ENCODE measurements at places on chromosomes 7 and 10.

GRCh38 chr7:13069841-13070240 lies 382.4 kb downstream of the ARL4A start:
- DNase-seq = no peak

GRCh38 chr7:159271781-159272180 lies 127.1 kb upstream of the VIPR2 start:
- no peak for DNase-seq

- no peak for DNase-seq
Measured at GRCh38 chr7:44104860-44105771, 971 bp downstream of the AEBP1 start.

DNA sequence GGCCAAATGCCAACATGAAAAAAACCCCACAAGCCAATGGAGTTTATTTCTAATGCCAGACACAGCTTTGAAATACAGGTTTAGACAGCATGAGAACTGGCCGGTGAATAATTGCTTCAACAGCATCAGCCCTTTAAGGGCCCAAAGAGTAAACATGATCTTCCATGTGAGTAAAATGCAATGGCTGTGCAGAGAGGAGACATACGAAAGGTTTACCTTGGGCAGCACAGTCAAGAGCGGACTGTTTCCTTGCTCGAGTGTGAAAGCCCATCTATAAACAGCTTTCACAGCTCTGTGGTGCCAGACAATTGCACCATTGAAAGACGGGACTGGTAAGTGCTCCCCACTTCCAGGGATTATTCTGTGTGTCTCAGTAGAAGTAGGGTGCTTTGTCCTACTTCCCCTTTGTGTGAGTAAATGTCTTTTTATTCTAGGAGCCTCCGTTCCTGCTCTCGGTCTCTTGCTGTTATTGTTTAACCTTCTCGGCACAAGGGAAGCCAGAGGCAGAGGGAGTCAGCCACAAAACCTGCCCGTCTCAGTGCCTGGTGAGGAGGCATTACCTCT lies 77.8 kb upstream of the KAT6B start:
- DNase-seq = no peak

DNA sequence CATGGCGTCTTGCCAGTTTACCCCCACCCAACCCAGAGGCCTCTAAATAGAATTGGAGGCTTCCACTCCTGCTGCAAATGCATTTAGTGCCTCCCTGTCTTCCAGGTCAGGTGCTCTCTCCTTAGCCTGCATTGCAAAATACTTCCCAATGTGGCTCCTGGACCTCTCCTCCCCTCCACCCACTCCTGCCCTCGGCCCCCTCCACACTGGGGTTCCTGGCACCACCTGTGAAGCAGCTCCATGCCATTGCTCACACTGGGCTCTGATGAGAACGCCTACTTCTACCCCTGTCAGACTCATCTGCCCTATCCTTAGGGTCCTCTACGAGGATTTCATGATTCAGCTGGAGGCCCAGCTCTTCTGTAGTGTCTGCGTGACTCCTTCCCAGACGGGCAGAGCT lies 37.4 kb downstream of the C10orf120 start:
- no peak for DNase-seq

- DNase-seq = no peak
Measured at GRCh38 chr7:43589728-43590127, 6.8 kb downstream of the STK17A start.

- DNase-seq = no peak
Measured at GRCh38 chr7:46256870-46257661, 336.0 kb upstream of the IGFBP3 start.

GRCh38 chr7:116433246-116433645 lies 66.3 kb upstream of the CAV2 start:
- DNase-seq = no peak

DNA sequence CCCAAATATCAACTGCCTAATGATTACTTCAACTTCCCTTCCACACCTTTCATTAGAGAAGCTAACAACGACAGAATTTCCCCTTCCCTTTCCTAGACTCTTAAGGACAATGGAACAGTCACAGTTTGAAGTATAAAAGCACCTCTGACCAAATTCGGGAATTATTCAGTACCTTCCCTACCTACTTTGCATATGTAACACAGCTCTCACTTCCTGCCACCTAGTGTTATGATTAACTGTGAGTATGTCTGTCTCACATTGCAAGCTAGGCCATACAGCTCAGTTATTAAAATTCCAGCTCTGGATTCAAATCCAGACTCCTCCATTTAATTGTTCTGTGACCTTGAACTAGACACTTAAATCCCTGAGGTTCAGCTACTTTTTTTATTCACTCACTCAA lies 44.8 kb upstream of the HPSE2 start:
- DNase-seq = peak; percentile 20

GRCh38 chr10:125034675-125035074 lies 92.8 kb downstream of the ZRANB1 start:
- DNase-seq = no peak

DNA sequence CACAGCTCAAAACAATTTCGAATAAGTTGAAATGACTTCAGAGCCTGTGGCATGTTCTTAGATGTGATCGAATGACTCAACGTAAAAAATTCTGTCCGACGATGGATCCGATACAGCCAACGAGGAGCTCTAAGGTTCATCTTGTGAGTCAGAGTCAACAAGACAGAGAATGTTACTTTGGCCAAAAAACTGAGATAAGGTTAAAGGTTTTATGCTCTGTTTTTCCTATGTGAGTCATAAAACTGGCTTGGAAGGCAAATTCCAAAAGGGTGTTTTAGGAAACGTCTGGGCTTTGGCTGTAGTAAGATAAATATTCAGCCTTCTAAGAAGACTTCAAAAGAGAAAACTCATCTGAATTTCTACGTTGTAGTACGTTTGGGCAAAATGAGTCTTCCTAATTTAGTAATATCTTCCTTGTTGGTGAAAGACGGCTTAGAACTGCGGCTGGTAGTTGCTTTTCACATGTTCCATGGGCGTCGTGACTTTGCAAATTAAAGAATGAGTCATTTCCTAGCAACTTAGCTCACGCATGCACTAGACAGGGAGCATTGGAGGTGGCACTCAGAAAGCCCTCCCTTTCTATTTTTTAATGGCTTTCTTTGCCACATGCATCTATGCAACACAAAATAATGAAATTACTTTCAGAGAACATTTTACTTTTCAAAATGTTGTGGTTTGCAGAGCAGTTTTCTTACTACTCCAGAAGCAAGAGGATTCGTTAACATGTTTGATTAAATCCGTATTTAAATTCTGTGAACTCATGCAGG lies 28.2 kb downstream of the PFKP start:
- peak; percentile 34 for DNase-seq

GRCh38 chr7:122803323-122803722 lies 82.9 kb downstream of the CADPS2 start:
- peak; percentile 38 for DNase-seq

DNA sequence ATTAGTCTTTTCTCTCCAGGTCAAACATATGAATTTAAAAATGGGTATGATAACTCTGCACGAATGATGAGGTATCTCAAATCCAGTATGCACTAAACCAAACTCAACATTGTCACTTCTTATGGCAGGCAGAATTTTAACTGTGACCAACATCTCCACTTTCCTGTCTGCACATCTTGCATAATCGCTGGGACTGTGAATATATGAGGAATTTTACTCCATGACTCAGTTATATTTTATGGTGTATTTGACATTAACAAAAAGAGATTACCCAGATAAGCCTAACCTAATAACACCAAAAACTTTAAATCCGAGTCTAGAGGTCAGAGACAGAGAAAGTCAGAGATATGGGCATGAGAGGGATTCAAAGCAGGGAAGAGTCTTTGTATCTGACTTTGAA lies 454.5 kb upstream of the SEMA3D start:
- no peak for DNase-seq

- DNase-seq = no peak
Measured at GRCh38 chr10:78936412-78937342, 132.1 kb upstream of the ZMIZ1 start.

DNA sequence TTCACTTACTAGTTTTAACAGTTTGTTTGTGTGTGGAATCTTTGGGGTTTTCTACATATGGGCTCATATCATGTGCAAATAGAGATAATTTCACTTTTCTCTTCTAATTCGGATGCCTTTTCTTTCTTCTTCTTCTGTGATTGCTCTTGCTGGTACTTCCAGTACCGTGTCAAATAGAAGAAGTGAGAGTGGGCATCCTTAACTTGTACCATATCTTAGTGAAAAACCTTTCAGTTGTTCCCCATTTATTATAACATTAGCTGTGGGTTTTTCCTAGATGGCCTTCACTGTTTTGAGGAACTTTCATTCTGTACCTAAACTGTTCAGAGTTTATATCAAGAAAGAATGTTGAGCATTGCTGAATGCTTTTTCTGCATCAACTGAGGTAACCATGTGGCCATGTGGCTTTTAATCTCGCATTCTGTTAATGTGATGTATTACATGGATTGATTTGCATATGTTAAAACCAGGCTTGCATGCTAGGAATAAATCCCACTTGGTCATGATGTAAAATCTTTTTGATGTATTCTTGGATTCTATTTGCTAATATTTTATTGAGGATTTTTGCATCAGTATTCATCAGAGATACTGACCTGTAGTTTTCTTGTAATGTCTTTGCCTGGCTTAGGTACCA lies 78.7 kb downstream of the FAM107B start:
- DNase-seq = no peak
